ENCODE measurements at places on chromosomes 16 and 17. TPM values are rescaled to one million over a fixed set of nuclear protein-coding genes. Genes with fewer than 3 reads are reported as not detected.

DNA sequence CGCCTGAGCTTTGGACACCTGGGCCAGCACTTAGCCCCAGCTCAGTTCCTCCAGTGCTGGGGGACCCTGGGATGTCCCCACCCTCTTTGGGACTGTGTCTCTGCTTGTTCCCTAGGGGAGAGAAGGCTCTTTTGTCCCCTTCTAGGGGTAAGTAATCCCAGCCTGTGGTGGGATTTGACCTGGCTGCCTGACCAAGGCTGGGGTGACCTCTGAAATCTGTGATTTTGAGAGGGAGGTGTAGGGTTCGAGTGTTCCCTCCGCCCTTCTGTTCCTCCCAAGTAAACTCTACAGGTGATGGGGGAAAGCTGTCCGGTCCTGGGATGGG, 593 bp downstream of the TMEM92 start:
- DNase-seq = no peak

Gene SLC35G6
- polyA plus RNA-seq = 0.05 TPM

Gene KAT8
- 52.6 TPM for polyA plus RNA-seq

Gene TRPV3
- polyA plus RNA-seq = 1.0 TPM

Gene SGCA
- polyA plus RNA-seq = 0.36 TPM

Gene SGF29
- 3.1 TPM for polyA plus RNA-seq

DNA sequence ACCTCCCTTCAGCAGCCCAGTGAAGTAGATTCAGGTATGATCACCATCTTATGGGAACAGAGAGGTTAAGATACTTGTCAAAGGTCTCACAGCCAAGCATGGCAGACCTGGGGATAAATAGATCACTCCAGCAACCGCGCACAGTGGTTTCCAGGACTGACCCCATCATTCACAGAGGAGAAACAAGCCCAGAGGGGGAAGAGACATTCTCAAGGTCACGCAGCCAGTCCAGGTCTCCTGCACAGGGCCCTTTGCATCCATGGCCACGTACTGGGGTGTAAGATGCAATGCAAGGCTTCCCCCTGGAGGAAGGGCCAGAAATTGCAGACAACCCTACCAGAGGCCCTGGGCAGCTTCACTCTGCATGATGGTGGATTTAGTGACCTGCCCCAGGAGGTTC, 19.9 kb downstream of the TLE7 start:
- DNase-seq = peak; percentile 77

- no peak for DNase-seq
These were observed 14.6 kb downstream of the BCAR1 start for GRCh38 chr16:75236736-75237397.

DNA sequence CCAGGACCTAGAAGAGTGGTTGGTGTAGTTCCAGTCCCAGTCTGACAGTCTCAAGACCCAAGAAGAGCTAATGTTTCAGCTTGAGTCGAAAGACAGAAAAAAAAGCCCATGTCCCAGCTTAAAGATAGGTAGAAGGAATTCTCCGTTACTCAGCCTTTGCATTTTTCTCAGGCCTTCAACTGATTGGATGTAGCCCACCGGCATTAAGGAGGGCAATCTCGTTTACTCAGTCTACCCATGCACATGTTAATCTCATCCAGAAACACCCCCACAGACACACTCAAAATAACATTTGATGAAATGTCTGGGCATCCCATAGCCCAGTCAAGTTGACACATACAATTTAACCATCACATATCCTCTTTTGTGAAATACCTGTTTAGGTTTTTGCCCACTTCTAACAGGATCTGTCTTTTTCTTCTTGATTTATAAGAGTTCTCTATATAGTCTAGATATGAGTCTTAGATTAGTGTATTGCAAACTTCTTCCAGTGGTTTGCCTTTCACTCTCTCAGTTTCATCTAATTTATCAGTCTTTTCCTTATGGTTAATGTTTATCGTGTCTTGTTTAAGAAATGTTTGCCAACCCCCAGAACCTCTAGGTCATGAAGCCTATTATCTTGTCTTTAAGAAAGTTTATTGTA, 7.6 kb upstream of the NUP93 start:
- no peak for DNase-seq

GRCh38 chr17:34644941-34645550, 65.7 kb downstream of the TMEM132E start:
- DNase-seq = no peak

DNA sequence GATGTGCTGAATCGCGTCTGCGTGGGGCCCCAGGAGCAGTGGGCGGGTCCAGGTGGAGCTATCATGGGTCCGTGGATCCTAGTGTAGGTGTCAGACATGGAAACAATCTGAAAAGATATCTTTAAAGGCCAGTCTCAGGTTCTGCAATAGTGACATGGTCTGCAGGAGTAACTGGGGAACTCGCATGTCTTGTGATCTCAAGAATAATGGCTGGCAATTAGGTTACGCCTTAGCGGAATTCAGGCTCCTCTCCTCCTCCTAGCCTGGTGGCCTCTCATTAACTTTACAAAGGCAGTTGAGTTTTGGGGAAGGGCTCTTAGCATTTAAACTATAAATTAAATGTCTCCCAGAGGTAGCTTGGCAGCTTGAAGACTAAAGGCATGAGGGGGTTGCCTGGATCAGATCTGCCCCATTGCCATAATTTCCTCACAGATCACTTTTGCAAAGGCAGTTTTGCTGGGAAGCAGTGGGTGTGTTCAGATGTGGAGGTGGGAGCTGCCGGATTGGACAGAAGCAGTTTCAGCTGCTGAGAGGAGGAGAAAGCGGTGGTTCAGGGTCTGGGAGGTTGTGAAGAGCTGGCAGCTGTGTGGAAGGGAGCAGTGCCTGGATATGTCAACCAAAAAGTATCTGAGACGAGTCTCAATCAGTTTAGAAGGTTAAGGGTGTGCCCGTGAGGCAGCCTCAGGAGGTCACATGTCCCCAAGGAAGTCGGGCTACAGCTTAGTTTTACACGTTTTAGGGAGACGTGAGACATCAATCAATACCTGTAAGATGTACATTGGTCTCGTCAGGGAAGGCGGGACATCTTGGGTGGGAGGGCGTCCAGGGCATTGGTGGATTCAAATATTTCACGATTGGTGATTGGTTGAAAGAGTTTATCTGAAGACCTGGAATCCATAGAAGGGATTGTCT, 2.7 kb downstream of the TBCD start:
- DNase-seq = peak; percentile 61

GRCh38 chr16:70610273-70611223, 35.8 kb upstream of the IL34 start:
- no peak for DNase-seq

Gene HSPB9
- polyA plus RNA-seq = 0.27 TPM

- peak; percentile 43 for DNase-seq
These were observed 8.0 kb upstream of the FASN start for GRCh38 chr17:82105882-82106687.

Gene MAPK8IP3
- polyA plus RNA-seq = 16.9 TPM

Gene CPNE2
- 38.0 TPM for polyA plus RNA-seq

GRCh38 chr17:8872036-8872704, 4.7 kb upstream of the PIK3R6 start:
- no peak for DNase-seq

DNA sequence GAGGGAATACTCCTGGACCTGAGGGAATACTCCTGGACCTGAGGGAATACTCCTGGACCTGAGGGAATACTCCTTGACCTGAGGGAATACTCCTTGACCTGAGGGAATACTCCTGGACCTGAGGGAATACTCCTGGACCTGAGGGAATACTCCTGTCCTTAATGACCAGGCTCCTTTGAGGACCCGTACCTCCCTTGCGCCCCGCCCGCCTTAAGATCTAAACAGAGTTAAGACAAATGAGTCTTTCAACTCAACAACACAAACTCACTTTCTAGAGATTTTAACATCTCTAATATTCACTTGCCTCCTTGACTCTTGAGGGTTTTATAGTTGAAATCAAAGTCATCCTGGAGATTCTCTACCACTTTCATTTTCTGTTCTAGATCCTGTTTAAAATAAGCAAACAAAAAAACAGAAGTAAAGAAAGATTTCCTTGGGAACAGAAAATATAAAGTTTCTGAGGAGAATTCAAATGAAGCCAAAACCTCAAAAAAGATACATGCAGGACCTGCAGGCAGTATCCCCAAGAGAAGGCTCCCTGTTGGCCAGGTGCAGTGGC, 49.7 kb downstream of the STAT3 start:
- no peak for DNase-seq

DNA sequence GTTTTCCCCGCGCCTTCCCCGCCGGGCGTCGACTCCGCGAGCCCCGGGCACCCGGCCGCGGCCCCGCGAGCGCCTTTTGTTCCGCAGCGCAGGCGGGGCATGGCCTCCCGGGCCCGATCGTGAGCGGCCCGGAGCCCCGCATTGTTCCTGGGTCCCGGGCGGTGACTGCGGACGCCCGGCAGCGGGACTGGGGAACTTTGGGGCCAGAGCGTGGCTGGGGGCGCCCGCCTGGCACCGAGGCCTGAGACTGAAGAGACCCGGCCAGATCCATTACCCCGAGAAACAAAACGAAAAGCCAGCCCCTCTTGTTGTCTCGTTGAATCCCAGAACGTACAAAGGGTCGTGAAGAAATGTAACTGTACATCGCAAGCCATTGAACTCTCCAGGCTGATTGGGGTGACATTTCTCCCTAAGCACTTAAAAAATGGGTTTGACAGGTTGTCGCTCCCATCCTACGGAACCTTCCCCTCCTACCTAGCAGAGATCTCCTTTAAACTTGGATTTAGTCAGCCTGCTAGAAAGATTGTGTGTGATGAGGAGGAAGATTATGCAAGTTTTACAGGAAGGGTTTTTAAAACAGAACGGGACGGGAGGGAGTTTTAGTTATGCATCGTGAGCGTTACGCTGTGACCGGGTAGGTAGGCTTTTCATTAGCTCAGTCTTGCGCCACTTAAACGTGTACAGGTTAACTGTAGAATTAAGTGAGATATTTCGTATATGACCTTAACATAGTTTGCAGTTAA, 825 bp downstream of the METTL9 start:
- no peak for DNase-seq

DNA sequence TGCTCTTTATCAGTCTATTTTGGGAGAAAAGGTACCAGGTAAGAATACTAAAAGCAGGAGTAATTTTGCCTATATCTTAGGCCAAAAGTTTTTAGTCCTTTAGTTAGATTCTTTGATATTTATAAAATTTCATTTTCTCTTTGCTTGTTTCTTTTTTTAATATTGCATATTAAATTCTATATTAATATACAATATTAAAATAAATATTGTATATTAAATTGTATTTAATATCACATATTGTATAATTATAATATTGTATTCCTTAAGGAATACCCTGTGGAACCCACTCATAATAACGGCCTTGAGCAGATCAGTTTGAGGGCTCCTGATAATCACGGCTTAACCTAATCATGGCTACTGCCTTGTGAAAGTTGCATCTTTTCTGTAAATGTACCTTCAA, 1.9 kb downstream of the CEP95 start:
- DNase-seq = no peak

Gene MIS12
- 6.2 TPM for polyA plus RNA-seq

Gene NOS2
- 1.6 TPM for polyA plus RNA-seq

Gene KRTAP4-4
- not detected for polyA plus RNA-seq

DNA sequence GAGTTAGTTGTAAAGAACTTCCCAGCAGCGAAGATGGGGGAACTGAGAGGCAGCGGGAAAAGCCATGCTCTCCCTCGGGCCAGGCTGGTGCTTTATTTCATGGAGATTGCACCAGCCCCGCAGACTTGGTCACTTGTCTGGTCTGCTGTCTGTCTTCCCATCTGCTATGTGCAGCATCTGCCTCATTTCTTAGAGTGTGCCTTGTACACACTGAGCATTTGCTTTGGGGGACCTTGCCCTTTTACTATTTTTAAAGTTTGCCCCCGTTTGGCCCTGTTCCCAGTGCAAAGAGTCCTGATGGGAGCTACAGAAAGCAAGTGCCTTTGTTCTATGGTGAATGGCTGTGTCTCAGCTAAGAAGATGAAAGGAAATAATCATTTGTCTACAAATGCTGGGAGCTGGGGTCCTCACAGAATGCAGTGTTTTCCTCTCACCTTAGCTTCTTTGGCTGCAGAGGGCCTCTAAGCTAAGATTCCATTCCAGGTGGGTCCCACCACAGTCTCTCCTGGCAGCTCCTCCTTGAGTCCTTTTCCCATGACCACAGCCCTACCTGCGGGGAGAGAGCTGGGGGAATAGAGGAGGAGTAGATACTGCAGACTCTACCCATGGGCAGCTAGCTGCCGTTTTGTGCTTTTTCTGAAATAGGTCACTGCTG, 25.1 kb upstream of the CNOT1 start:
- no peak for DNase-seq

Gene TBC1D3C
- polyA plus RNA-seq = 0.68 TPM

DNA sequence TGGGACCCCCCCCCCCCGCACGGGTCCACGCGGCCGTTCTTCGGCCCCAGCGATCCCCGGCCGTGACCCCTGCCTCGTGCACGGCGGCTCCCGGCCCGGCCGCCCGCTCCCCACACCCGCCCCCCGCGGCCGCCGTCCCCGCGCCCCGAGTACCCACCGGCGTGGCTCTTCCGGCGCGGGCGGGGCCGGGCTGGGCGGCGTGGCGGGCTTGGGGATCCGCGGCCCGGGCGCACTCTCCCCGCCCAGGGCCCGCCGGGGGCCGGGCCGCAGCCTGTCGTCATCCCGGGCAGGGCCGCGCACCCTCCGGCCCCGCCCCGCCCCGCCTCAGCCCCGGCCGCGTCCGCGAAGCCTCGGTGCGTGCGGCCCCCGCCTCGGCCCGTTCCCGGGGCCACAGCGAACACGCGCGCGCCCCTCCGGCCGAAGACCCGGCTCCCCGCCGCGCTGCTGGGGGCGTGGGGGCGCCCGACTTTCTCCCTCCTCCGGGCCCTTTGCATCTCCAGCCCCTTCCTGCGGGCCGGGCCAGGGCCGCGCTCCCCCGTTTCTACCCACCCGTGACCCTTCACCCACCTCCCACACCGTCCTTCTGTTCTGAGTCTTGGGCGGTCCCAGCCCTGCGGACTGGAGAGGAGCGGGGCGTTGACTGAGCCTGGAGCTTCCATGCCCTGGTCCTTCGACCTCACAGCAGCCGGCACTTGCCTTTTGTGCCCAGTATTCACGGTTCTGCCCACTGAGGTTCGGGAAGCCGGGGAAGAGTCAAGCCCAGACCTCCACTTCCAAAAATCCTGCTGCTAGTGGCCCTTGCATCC, 840 bp downstream of the MYO1C start:
- no peak for DNase-seq

DNA sequence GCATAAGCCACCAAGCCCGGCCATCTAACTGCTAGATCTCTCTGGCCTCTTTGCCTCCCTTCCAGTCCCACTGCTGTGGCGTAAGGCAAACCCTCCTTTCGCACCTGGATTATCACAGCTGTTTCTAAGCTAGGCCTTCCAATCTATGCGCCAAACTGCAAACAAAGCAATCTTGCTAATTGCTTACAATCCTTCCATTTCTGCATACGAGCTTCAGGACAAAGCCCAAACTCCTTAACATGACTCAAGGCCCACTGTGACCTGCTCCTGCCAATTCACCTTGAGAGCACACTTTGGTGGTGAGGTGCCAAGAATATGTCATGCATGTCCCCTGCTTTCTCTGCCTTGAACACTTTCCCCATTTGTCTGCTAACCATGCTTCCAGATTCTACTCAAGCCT, 6.0 kb upstream of the ARL5C start:
- no peak for DNase-seq

Gene QPRT
- polyA plus RNA-seq = 119 TPM

Data from H1 (cell line).